ENCODE measurements at places on chromosomes 13 and 19.

- no peak for DNase-seq
Observed at GRCh38 chr19:39679791-39680168, 24.1 kb downstream of the LGALS16 start.

DNA sequence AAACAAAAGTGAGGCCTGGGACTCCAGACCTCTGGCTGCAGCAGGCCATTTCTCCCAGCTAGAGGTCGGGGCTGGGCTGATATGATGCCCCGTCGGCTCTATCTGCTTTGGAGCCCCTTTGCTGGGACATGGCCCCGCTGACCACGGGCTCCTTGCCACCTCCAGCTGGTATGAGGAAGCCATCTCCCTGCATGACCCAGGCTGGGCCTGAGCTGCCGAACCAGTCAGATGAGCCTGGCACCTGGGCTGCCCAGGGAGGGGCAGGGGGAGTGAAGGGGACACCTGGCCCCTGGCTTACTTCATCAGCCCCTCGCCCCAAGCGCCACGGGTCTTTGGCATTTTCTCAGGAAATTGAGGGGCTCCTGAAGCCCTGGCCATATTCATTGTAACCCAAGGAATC lies 7.8 kb downstream of the ZSWIM4 start:
- DNase-seq: no peak

GRCh38 chr19:35851213-35852028 lies 883 bp downstream of the NPHS1 start:
- DNase-seq: no peak

- no peak for DNase-seq
Observed at GRCh38 chr19:6532244-6532999, 1.6 kb downstream of the TNFSF9 start.

DNA sequence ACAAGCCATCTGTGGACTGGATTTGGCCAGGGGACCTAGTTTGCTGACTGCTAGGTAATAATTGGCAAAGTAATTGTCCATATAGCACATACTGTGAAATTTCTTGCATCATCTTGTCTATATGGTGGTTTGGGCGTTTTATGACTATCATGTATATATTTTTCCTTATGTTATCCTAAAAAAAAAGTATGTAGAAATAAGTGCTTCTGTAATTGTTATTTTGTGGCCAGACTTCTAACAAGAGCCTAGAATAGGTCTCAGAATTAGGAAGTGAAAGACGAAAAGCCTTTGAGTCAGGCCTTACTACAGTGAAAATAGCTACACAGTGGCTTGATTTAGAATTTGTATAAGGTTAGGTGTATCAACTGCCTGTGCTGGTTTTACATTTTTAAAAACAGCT lies 4.2 kb downstream of the FNDC3A start:
- no peak for DNase-seq

GRCh38 chr19:30340771-30341561 lies 31.2 kb upstream of the ZNF536 start:
- DNase-seq: no peak

DNA sequence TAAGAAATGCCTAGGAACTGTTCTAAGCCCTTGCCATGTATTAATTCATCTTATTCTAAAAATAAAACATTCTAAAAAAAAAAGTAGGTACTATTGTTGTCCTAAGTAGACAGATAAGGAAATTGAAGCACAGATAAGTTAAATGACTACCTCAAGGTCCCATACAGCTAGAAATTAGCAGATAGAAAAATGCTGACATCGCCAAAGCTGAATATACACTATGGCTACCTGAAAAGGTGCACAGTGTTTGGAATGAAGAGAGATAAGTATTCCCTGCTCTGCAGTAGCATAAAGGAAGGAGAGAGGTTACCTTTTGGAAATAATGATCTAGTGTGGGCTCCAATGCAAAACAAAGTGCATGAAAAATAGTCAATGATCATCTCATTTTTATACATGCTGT lies 65.3 kb downstream of the DCT start:
- no peak for DNase-seq

DNA sequence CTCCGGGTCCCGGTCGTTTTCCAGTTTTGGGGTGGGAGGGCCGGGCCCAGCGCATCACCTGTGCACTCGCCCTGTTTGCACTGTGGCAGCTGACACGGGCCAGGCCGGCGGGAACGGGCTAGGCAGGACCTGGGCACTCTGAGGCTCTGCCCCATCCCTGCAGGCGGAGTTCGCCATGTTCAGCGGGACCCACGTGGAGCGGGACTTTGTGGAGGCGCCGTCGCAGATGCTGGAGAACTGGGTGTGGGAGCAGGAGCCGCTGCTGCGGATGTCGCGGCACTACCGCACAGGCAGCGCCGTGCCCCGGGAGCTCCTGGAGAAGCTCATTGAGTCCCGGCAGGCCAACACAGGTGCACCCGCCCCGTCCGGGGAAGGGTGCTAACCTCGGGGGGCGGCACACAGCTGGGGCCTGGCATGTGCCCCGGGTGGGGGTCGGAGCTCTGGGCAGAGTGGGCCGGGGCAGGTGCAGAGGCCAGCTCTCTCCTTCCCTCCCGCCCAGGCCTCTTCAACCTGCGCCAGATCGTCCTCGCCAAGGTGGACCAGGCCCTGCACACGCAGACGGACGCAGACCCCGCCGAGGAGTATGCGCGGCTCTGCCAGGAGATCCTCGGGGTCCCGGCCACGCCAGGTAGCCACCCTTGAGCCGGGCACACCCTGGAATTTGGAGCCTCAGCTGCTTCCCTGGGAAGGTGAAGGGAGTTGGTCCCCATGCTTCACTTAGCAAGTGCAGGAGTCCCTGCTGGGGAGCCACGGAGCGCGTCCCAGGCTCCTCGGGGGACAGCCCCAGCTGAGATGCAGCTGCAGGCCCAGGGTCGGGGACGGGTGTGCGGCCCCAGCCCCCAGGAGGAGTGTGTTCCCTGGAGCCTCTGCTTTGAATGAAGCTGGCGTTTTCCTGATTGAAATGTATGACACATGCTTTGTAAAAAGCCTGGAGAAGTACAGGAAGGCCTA lies 9.3 kb upstream of the ZNF554 start:
- no peak for DNase-seq
